ENCODE measurements at places on chromosomes 3 and 15.

DNA sequence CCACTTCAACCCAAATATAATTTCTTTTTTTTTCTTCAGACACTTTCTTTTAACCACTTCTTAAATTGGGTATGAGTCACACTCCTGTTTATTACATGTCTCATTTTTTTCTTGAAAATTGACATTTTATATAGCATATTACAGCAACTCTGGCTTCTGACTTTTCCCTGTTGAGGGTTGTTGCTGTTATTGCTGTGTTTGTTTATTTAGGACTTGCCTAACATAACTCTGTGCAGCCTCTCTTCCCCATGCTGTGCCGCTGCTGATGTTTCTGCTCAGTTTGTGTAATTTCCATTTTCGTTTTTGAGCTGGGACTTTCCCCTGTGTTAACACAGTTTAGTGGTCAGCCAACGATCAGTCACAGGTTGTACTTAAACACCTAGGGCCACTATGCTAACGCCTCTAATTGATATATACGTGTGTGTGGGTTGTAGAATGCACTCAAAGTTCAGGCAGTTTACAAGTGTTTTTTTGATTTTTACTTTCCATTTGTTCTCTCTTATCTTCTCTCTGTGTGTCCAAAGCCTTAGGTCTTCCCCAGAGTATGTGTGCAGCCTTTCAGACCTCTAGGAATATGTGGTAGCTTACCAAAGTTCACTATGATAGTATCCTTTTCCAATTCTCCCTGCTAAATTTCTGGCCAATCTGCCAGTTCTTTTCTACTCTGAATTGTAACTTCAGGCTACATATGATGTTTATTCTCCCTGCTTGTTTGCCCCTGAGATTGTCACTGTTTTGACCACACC lies 337.2 kb downstream of the ZBTB20 start:
- no peak for DNase-seq

DNA sequence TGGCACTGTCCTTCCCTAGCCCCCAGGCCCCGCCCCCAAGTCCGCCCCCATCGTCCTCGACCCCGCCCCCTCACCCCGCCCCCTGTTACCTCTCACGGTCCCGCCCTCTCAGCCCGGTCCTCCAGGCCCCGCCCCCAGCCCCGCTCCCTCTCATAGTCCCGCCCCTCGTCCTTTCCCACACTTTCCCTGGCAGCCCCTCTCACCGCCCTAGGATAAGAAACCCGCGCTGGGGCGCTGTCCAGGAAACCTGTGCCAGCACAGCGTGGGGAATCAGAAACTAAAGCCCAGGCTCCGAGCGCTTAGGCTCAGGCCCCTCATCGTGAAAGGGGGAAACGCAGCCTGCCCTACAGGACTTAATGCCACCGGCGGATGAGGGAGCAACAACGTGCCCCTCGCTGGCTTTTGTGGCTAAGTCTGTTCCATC lies 20.9 kb downstream of the TRPM1 start:
- no peak for DNase-seq

DNA sequence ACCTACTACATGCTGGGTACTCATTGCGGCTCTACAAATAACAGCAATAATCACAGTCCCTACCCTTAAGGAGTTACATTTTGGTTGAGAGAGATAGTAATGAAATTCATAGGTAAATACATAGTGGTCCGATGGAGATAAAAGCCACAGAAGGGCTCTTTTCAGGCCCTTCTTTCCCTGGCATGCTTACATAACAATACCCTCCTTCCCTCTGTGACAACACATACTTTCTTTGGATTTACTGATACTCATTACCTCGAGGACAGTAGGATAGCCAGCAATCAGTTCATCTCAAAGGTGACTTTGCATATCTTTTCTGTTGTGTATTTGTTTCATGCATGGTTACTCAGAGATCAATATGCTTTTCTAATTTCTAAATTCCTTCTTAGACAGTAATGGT lies 54.5 kb downstream of the HSPBAP1 start:
- DNase-seq: no peak

DNA sequence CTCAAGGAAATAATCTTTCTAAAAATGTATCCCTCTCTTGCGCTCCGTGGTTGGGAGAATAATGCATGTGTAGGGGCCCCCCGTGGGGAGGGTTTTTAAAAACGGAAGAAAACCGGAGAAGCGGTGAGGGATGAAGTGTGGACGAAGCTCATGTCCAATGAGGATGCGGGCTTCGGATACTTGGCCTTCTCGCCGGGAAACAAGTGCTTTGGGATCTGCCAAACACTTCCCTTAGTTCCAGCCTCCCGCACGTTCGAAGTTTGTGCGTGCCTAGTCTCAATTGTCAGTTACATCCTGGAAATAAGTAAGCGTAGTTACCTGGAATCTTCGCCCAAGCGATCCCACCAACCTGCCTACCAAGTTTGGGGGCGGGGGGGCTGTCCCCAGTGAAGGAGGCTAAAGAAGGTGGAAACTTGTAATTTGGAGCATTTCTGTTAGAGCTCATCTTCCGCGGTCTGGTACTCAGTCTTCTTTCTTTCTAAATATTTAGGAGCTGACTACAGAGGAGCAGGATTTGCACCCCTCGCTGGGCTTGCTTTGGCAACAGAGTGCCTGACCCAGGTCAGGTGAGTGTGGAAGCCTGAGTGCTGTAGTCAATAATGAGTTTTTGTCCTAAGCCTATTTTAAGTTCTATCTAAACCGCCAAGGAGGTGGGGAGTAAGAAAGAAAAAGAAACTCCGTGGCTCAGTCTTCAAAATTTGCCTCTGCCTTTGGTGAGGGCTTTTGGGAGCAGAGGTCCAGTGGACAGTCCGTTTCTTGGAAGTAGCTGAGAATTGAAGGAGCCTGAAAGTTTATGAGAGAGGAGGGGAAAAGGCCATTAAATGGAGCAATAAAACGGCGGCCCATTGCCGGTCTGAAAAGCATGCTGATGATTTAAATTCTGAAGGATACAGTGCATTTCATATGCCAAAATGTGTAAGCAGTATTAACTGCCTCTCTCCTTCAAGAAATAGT lies 1.1 kb downstream of the ITPR1 start:
- no peak for DNase-seq

DNA sequence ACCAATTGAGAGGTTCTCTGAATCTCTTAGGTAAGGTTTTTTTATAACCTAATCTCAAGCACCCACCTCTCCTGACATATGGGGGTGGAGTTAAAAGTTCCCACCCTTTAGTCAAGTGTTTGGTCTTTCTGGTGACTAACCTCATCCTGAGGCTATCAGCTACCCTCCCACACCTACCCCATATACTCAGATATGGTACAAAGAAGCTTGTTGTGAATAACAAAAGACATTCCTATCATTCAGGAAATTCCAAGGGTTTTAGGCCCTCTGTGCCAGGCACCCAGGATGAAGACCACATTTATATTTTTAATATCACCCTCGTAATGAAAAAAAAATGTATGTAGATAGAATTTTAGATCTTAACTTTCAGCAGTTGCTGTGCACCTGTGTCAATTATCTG lies 9.0 kb downstream of the CHMP2B start:
- no peak for DNase-seq

- no peak for DNase-seq
Observed at GRCh38 chr15:40439960-40440742, 602 bp upstream of the BAHD1 start.

- no peak for DNase-seq
Observed at GRCh38 chr15:83380682-83381081, 66.5 kb upstream of the SH3GL3 start.

GRCh38 chr3:38164643-38164951 lies 740 bp upstream of the OXSR1 start:
- DNase-seq: no peak

DNA sequence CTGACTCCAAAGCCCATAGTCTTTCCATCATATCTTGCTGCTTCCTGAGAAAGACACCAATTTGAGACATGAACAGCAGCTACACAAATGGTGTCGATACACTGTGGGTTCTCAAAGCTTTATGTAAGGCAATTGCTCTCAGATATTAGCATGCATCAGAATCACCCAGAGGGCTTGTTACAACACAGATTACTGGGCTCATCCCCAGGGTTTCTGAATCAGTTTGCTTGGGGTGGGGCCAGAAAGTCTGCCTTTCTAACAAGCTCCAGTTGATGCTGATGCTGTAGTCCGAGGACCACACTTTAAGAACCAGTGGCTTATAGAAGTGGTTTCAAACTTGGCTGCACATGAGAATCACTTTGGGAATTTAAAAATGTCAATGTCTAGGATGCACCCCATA lies 86.5 kb downstream of the SEMA6D start:
- DNase-seq: no peak

DNA sequence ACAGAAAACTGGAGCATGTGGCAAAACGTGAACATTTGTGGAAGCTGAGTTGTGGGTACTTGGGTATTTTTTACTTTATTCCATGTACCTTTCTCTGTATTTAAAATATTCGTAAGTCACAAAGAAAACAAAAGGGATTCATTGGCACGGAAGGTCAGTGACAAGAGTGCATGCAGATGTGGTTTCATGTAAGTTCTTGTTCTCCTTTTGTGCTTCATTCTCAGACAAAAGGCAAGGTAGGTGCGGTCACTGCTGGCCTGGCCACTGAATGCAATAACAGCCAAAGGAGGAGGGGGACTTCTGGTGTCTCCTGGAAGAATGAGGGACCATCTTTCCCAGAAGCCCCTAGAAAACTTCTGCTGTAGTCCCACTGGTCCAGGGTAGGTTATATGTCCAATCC lies 200.0 kb upstream of the TOPAZ1 start:
- no peak for DNase-seq

GRCh38 chr3:176697284-176697889 lies 499.9 kb downstream of the TBL1XR1 start:
- DNase-seq: no peak

DNA sequence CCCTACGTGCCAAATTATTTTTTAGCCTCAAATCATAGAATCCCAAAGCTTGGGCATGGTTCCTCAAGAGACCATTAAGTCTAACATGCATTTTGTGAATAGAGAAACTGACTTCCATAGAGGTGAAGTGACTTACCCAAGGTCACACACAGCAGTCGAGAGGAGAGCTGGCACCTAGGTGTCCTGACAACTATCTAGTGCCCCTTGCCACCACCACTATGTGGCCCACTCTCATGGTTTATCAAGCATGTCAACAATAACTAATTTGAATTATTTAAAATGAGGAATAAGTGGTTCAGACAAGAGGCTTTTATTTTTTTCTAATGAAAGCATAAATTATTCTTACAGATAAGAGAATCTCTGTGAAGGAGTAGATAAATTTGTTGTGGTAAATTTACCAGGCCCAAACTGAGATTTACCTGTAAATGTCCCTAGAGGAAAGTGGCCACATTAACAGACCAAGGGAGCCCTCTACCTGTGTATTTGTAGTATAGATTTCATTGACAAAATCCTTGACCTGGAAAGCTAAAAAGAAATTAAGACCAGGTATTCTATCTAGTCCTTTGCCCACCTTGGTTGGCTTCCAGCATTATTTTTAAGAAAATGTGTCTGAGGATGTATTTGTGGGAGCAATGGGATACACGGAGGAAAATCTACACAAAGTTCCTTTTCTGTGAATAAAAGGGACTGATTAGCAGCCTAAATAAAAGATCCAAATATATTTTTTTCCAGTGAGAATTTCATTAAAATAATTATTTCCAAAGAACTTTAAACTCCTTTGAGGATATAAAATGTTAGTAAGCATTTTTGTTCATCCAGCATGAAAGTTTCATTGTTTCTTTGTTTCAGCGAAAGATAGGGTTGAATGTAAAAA lies 49.1 kb downstream of the IQCH start:
- DNase-seq: no peak

- DNase-seq: no peak
Observed at GRCh38 chr15:64051407-64052259, 5.3 kb upstream of the DAPK2 start.

GRCh38 chr3:59970376-59970775 lies 920.6 kb upstream of the CFAP20DC start:
- no peak for DNase-seq

- DNase-seq: no peak
Observed at GRCh38 chr3:194397757-194398312, 1.2 kb downstream of the GP5 start.

- DNase-seq: no peak
Observed at GRCh38 chr3:105415951-105416350, 49.2 kb downstream of the ALCAM start.

GRCh38 chr3:31157893-31158620 lies 263.6 kb upstream of the GADL1 start:
- no peak for DNase-seq

GRCh38 chr15:69722924-69723323 lies 270.3 kb downstream of the RPLP1 start:
- DNase-seq: no peak

DNA sequence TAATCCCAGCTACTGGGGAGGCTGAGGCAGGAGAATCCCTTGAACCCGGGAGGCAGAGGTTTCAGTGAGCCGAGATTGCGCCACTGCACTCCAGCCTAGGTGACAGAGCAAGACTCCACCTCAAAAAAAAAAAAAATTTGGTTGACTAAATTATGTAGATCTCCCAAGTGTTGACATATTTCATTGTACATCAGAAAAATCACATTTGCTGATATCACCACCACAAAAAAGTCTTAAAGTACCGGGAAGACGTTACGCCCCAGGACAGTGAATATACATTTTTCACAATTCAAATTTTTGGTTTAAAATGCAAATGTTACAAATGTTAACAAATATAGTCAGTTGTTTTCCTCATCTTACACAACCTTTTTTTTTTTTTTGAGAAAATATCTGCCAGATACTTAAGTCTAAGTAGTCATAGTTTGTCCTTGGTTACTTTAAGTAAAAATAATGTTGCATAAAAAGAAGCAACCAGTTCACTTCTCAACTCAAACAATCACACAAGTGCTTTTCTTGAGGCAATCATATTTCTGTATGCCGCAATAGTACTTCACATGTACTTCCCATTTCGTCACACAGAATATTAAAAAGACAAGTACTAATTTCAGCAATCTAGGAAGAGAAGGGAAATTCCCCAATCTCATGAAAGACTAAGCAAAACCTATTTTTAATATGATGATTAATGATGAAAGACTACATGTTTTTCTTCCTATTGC lies 41.0 kb upstream of the TCF12 start:
- DNase-seq: no peak

GRCh38 chr3:175422744-175423143 lies 563.6 kb downstream of the NAALADL2 start:
- no peak for DNase-seq

- DNase-seq: peak; percentile 76
Observed at GRCh38 chr15:70492240-70493177, 270.8 kb downstream of the UACA start.

DNA sequence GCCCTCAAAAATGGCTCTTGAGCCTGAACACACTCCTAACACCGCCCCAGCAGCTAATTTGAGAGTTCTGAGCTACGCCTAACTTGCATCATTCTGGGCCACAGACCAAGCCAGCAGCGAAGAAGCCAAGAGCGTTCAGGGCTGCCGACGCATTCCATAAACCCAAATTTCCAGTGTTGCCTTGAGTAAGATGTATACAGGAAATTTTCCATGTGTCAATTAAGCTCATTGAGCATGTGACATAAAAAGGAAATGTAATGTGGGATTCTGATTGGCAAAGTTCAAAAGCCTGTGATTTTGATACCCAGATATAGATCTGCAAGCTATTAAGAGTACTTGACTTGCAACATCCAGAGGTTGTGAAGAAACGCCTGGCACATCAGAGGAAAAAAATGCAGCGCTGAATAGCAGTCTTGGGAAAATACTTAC lies 148.6 kb upstream of the NR2F2 start:
- DNase-seq: no peak

- no peak for DNase-seq
Observed at GRCh38 chr15:92502336-92502735, 108.7 kb downstream of the ST8SIA2 start.

GRCh38 chr3:66494959-66495667 lies 5.7 kb downstream of the LRIG1 start:
- no peak for DNase-seq

Data from stimulated activated CD4-positive, alpha-beta T cell treated with anti-CD3 and anti-CD28 coated beads, TNF-alpha, amount 100 ng/mL, for 4 hours (primary cell).